ENCODE measurements at places on chromosomes 1 and 21.

DNA sequence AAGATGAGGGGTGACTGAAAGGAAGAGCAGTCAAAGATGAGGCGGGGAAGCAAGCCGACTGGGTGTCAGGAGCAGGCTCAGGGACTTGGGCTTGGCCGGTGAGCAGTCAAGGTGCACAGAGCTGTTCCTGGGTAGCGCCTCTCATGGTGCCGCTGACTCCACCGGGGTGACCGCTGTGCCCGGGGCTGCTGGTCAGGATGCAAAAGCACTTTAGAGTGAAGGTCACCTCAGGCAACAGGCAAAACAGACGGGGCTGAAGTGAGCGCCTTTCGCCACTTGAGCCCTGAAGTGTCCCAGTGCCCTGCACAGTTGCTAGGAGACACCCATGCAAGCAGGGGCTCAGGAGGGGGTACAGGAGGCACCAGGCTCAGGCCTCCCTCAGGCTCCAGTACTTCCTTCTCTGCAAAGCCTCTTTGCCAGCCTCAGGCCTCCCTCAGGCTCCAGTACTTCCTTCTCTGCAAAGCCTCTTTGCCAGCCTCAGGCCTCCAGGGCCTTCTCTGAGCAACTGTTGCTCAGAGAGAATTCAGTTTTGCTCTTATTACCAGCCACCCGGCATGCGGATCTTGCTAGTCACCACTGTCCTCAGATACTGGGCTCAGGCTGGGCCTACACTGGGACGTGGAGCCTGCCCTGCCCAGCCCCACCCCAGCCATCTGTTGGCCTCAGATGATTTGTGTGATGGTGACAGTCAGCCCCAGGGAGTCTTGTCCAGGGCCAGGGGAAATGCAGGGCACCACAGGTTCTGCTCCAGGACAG is 99.7 kb upstream of the IRF2BP2 start:
- no peak for ATAC-seq

DNA sequence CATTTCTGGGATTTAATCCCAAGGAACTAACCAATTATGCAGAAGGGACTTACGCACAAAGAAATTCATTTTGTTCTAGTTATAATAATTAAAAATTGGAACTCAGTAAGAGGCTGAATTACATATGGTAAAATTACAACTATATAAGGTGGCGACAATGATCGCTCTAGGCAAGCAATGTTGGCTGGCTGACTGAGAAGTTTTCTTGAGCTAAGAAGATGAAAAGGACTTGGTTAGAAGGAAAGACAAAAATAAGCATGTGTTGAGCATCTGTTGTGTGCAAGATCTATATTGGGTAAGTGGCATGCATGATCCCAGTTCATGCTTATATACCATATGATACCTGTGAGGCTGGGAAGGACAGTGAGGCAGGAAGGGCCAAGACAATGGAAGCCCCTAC is 80.8 kb downstream of the FCRL5 start:
- ATAC-seq: no peak

DNA sequence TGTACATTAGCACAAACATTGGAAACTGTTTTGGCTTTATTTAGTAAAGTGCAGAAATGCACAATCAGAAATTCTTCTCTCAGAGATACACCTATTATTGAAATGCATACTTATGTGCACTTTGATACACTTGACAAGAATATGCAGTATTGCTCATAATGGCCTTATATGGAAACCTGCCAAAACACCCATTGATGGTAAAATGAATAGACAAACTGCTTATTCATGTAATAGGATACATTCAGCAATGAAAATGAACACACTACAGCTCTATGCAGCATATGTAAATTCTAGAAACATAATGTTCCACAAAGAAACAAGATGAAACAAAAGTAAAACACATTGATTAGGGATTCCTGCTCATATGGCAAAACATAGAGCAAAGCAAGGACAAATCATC is 223.9 kb downstream of the S1PR1 start:
- no peak for ATAC-seq

GRCh38 chr1:218642033-218642948 is 297.2 kb downstream of the TGFB2 start:
- no peak for ATAC-seq

Measured in SK-N-SH treated with all-trans-retinoic acid at 6 μM for 48 hours (cell line).